Stimulated activated CD8-positive, alpha-beta memory T cell treated with anti-CD3 and anti-CD28 coated beads, Interleukin-7, amount 100 ng/mL, for 4 hours (primary cell): ENCODE measurements at places on chromosomes 3 and 15.

- no peak for DNase-seq
Observed at GRCh38 chr3:24503616-24504113, 9.0 kb upstream of the THRB start.

GRCh38 chr3:159273070-159273469 lies 471.2 kb downstream of the MFSD1 start:
- DNase-seq = no peak

- no peak for DNase-seq
Observed at GRCh38 chr15:82855286-82856100, 46.1 kb downstream of the WHAMM start.

DNA sequence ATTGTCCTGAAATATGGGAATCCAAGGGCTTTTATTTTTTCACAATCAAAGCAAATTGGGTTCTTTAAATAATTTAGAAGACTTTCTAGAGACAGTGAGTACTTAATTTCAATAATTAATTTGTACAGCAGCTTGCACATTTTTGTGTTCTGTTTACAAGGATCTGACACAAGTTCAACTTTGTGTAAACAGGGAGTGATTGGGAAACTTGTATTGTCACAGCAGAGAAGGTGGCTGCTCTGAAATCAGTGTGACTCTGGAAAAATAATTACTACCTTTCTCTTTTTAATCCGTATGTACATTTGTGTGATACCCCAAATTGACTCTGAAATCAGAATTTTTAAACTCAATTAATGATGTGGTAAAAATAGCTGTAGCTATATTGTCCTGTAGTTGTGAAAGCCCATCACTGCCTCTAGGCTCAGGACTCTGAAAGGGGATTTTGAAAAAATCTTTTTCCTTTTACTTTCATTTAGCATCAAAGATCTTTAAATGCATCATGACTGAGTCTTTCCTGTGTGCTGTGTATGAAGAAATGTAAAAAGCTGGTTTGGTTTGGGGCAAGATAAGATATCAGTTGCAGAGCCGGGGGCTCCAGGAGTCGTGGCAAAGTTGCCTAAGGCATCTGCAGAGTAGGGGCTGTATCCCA lies 45.1 kb downstream of the MFSD1 start:
- DNase-seq = no peak

- no peak for DNase-seq
Observed at GRCh38 chr3:160103397-160103796, 114.8 kb downstream of the IL12A start.
